ENCODE measurements at places on chromosomes 13 and 19.

DNA sequence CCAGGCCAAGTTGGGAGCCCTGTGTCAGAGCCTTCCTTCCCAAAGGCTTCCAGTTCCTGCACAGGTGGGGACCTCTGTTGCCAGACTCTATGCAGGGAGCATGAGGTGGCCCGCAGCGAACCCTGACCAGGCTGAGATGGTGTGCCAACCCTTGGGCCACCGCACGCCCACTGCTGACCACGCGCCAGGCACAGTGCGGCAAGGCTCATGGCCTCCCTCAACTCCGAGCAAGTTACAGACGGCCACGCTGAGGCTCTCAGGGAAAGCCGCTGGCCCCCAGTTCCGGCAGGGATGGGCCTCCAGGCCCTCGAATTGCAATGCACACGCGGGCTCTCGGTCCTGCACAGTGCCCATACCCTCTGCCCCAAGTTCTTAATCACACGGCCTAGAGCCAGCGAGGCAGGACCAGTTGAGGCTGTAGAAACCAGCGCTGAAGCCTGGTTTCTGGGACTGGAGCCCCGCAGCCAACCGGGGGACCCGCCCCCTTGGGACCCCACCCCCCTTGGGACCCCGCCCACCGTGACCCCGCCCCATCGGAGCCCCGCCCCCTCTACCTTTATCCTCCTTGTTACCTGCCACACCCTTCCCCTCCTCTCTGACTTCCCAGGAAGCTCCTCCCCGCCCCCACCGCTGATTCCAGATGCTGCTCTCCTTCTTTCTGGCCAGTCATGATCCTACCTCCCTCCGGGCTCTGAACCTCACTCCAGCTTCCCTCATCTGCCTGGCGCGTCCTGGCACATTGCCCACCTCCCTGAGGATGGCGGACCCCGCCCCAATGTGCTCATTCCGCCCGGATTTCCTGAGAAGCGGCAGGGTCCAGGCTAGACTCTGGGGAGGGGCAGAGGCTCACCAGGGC is 6.0 kb downstream of the PEX11G start:
- DNase-seq: no peak

DNA sequence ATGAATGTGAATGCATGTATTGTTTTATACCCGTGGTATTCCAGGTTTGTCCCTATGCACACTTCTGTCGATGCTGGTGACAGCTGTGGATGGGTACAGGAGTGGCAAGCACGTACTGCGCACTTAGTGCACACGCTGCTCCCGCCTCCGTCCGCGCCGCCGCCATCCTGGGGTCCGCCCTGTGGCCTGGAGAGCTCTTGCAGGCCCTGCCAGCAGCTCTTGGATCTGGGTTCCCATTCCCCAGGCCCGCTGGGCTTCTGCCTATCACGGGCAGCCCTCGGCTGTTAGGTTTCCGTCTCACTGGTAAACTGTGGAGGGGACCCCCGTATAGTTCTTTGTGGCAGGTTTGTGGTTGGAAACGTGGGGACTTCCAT is 4.0 kb downstream of the GNA11 start:
- DNase-seq: no peak

GRCh38 chr19:46721269-46722003 is 4.5 kb upstream of the PRKD2 start:
- no peak for DNase-seq

- DNase-seq: no peak
Measured at GRCh38 chr13:95898256-95898655, 154.9 kb downstream of the UGGT2 start.

DNA sequence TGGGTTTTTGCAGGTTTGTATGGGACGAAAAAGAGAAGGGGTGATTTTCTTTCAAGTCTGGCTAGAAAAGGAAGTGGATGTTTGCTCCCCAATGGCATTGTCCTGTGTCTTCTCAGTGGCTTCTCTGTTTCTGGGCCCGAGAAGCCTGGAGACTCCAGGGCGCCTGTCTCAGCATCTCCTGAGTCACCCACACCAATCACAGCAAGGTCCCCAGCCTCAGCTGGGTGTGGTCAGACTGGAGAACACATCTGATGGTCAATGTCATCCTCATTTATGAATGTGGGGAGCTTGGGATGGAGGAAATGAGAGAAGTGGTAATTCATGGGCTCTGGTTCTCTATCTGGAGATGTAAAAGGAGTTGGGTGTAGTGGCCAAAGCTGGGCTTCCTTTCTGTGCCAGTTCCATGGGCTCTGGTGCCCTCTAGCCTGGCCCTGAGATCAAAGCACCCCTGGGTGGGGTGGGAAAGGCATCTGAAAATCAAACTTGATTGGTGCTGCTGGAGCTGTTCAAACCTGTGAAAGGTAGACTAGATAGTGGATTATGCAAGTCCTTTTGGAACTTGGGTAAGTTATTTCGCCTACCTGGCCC is 13.4 kb downstream of the RASL11A start:
- DNase-seq: no peak

- DNase-seq: no peak
Measured at GRCh38 chr19:34794066-34794960, 21.3 kb upstream of the ZNF599 start.

- DNase-seq: no peak
Measured at GRCh38 chr13:41200126-41200525, 5.8 kb upstream of the KBTBD7 start.

DNA sequence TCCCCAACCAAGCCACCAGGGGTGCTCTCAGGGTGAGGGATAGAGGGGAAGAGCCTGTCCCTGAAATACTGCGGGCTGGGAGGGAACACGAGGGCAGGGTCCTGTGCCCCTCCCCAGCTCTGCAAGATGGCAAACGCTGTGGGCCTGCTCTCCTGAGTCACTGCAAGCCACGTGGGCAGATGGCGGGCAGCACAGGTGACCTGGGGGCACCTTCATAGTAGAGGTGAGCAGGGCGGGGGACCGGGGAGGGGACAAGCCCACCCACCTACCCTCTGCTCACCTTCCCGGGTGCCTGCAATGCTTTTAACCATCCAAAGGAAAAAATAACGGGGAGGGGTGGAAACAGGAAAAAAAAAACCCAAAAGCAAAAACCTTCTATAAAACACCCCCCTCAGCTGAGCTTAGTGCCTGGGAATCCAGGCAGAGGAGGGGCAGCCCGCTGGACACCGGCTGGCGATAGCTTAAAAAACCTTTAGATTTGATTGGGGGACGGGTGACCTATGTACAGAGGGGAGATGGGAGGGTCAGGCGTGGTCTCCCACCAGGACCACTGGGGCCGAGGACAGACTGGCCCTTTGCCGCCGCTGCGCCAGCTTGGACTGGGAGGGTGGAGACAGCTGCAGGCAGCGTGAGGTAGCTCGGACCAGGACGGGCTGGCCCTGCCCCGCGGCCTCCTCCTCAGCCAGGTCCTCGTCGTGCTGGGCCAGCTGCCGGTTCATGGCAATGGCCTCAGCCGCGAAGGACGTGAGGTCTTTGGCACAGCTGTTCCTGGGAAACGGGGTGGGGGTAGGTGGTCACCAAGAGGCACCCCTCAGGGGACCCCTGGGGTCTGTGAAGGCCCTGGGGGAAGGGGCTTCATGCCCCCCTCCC is 11.7 kb downstream of the MKNK2 start:
- DNase-seq: no peak

GRCh38 chr13:50131920-50132903 is 117.0 kb downstream of the KCNRG start:
- peak; percentile 65 for DNase-seq

- DNase-seq: no peak
Measured at GRCh38 chr19:32671883-32672593, 2.9 kb downstream of the ANKRD27 start.

GRCh38 chr19:54955376-54955775 is 8.0 kb upstream of the NLRP7 start:
- DNase-seq: no peak

DNA sequence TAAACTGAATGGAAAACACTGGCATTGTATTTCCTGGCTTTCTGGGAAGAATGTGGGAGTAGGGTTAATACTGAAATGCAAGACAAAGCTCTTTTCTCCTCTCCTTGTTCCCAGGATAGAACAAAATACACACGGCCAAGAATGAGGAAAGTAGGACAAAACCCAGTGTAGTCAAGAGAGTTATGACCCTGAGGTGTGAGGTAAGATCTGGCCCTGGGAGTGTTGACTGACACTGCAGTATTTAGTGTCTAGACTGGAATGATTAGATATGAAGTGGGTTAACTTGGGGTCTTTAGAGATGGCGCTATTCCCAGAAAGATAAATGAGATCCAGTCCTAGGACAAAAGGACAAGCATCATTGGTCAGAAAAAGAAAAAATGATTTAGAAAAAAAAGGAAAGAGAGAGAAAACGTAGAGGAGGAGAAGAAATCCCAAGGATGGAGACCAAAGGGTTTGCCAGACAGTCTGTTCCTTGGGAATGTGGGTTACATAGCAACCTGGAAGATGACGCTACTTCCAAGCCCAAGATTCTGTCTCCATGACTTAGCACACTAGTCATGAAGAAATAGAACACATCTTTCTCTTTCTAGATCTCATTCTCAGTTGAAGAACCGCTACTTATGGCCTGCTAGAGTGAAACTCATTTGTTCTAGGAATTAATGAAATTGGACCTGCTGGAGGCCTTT is 543.6 kb upstream of the GPC6 start:
- peak; percentile 34 for DNase-seq

- no peak for DNase-seq
Measured at GRCh38 chr13:53405616-53406015, 377.0 kb downstream of the OLFM4 start.

DNA sequence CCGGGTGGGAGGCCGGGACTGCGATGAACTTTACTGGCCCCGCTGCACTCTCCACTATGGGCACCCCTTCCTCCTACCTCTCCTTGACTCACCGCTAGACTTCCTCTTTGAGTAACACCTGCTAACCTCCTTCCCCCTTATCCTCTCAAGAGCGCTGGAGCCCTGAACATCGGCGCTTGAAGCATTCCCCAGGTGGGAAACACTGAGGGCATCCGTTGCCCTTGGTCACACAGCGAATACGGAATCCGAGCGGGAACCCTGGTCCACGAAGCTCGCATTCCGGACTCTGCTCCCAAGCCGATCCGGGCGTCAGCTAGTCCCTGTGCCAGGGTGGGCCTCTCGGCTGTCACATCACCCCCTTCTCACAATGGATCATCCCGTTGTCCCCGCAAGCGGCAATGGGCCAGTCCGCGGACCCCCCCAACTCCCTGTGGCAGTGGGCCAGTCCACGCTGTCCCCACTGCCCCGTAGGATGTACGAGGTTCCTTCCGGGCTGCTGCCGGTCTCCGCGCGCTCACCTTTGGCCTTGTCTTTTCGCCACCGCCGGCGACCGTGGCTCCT is 4.2 kb downstream of the LIPE start:
- DNase-seq: no peak

GRCh38 chr13:99347911-99348451 is 40.8 kb upstream of the GPR183 start:
- no peak for DNase-seq

DNA sequence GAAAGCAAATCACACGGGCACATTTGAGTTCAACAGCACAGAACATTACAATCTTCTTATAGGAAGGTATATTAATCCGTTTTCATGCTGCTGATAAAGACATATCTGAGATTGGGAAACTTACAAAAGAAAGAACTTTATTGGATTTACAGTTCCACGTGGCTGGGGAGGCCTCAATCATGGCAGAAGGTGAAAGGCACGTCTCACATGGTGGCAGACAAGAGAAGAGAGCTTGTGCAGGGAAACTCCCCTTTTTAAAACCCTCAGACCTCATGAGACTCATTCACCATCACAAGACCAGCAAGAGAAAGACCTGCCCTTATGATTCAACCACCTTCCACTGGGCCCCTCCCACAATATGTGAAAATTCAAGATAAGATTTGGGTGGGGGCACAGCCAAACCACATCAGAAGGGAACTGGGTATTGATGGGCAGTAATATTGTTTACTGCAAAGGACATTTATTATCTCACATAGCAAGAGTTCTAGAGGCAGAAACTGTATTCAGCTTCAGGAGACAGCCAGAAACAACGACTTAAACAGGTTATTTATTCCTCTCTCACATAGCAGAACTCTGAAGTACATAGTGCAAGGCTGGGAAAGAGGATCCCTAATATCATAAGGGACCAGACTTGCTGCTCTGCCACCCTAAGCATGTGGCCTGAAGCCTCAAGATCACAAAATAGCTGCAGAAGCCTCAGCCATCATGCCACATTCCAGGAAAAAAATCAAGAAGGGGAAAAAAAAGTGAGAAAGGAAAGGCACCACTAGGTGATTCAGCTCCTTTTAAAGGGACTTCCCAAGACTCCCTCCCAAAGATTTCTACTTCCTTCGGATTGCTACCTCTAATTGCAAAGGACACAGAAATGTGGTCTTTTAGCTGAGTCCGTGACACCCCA is 23.1 kb downstream of the FXYD5 start:
- no peak for DNase-seq

DNA sequence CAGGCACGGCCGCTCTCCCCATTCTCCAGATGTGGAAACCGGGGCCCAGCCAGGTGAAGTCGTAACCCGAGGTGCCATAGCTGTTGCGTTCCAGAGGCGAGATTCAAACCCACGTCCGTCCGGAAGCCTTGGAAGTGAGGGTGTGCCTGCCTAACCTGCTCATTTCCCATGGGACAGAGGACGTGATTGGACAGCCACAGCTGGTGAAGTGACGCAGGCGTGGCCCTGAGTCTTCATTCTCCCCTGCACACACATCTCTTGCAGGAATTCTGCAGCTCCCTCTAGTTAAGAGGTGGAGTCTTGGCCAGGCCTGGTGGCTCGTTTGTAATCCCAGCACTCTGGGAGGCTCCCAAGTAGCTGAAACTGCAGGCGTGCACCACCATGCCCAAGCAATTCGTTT is 16.8 kb downstream of the MEIS3 start:
- DNase-seq: no peak

DNA sequence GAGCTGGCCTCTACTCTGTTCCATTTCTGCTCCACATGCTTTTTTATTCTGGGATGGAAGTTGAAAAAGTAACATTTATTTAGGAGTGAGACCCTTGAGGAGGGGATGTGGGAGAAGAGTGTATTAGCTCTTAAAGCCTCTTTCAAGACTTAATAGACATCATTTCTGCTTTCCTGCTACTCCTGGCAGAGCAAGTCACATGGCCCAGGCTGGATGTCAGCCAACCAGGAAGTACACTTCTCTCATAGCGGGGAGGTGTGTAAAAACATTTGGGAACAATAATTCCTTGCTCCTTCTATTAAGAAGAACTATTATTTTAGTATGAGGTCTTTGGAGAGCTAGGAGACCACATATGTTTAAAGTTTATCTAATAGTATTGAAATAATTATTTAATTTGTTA is 40.6 kb upstream of the FAM216B start:
- no peak for DNase-seq

- DNase-seq: no peak
Measured at GRCh38 chr19:32896516-32897214, 27.1 kb upstream of the SLC7A9 start.

GRCh38 chr19:19654441-19654840 is 9.0 kb downstream of the ATP13A1 start:
- no peak for DNase-seq

Measured in muscle of back (tissue), 13 donors.